ENCODE measurements at places on chromosomes 2 and 18.

GRCh38 chr2:98507891-98508708 lies 63.4 kb downstream of the INPP4A start:
- no peak for DNase-seq

- no peak for DNase-seq
Measured at GRCh38 chr2:215598376-215598975, 162.6 kb upstream of the FN1 start.

DNA sequence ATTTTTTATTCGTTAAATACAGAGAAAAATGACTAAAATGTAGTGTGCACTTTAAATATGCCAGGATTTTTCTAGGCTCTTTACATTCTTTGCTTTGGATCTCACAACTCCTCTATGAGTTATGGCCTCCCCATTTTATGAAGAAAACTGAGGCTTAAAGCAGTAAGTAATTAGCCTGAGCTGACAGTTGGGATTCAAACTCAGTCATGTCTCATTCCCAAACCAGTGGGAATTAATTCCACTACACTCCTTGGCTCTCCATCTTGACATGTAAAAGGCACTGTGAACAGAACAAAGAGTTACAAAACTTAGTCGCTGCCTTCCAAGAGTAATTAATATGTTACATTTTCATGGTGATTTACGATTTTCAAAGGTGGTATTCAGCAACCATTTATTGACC lies 351.9 kb downstream of the SATB2 start:
- DNase-seq: no peak

GRCh38 chr2:43047187-43047780 lies 179.1 kb downstream of the ZFP36L2 start:
- DNase-seq: peak; percentile 34

DNA sequence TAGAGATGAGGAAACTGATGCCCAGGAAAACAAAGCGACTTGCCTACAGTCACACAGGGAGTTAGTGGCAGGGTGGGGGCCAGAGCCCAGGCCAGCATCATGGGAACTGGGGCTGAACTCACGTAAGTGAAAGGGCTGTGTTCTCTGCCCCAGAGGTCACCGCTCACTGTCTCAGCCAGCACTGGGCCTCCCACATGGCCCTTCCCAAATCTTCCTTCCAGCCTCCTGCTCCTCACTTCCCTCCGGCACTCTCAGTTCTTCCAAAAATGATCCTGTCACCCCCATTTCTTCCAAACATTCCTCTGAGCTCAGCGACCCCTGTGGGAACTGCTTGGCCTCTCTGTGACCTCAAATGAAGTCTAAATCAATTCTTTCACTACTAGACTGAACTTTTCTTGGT lies 90.5 kb upstream of the TMEM247 start:
- DNase-seq: no peak

GRCh38 chr2:17580319-17580715 lies 39.8 kb downstream of the VSNL1 start:
- no peak for DNase-seq

- DNase-seq: peak; percentile 66
Measured at GRCh38 chr2:6968319-6969100, 51.3 kb downstream of the RNF144A start.

GRCh38 chr2:50766058-50766457 lies 265.9 kb downstream of the NRXN1 start:
- no peak for DNase-seq

GRCh38 chr18:2050702-2051201 lies 520.6 kb downstream of the METTL4 start:
- no peak for DNase-seq

Measured in left hindlimb (tissue), 1 donor.